K562 (cell line): ENCODE measurements at places on chromosomes 1 and 21. TPM values are rescaled to one million over a fixed set of nuclear protein-coding genes. Genes with fewer than 3 reads are reported as not detected.

GRCh38 chr1:155206891-155207805 lies 549 bp downstream of the THBS3 start:
- DNase-seq = peak; percentile 77

DNA sequence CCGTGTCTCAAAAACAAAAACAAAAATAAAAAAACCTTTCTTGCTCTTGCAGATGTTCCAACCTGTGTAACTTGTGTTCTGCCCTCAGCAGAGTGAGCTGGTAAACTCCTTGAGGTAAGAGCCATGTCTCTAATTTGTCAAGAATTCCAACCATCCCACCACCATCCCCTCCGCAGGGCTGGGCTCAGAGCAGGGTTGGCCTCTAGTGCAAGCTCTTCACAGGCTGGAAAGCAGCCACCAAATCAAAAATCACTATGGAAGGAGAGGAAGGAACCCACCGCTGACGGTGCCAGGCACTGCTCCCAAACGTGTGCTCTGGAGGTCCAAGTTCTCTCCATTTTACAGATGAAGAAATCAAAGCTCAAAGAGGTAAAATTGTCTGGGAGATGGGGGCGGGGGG lies 9.4 kb downstream of the PLEKHA6 start:
- no peak for DNase-seq

GUCA2B gene
- not detected in 2 replicates for total RNA-seq

GBP7 gene
- total RNA-seq = not detected in 2 replicates

- DNase-seq = no peak
These were observed 120.7 kb downstream of the GRIK3 start for GRCh38 chr1:36913484-36914060.

C2CD2 gene
- 19.0 and 19.6 TPM in 2 replicates for total RNA-seq

DNA sequence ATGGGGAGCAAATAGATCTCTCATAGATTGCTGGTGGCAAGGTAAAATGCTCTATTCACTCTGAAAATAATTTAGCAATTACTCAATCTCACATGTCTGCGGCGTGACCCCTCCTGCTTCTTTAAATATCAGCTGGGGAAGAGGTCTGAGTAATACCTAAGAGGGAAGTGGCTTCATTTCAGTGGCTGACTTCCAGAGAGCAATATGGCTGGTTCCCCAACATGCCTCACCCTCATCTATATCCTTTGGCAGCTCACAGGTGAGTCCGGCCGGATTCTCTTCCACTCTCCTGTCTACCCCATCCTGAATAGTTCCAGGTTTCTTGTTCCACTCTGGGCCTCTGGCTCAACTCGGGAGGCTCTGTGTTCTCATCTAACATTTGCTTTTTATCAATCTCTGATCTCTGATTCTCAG lies at the start of gene SLAMF7:
Gene SLAMF7 (plus strand): TSS at position 150 of the 414 bp plus-strand sequence. CDS start 55 bp downstream, at position 205.
- DNase-seq = no peak

DNA sequence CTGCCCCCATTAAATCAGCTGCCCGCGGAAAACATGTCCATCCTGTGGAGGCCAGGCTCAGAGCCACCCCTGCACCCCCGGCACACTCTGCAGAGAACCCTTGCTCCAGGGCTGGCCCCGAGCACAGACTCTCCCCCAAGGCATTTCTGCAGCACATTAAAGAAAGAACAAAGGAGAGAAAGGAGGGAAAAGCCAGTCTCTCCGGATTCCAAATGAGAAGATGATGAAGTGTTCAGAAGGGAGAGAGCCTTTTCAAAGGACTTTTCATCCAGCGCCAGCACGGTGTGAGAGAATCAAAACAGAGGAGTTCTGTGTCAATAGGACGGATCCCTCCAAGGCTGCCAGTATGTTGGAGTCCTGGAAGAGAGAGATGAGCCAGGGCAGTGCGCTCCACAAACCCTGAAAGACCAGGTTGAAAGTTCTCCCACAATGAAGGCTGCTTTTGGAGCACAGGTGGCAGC lies 498.3 kb downstream of the NPHP4 start:
- no peak for DNase-seq

- DNase-seq = no peak
These were observed 16.0 kb downstream of the ST6GALNAC3 start for GRCh38 chr1:76090283-76091203.

GRCh38 chr21:32322676-32323075 lies 24.0 kb downstream of the MRAP start:
- no peak for DNase-seq

GFI1 gene
- 0.66 and 0.85 TPM in 2 replicates for total RNA-seq

GRCh38 chr1:58584082-58584895 lies 7.2 kb upstream of the TACSTD2 start:
- DNase-seq = peak; percentile 44

- no peak for DNase-seq
These were observed 14.5 kb downstream of the AUNIP start for GRCh38 chr1:25844536-25845337.

GRCh38 chr1:168623831-168624230 lies 47.4 kb downstream of the XCL1 start:
- no peak for DNase-seq

GRCh38 chr1:164774413-164774812 lies 215.4 kb downstream of the PBX1 start:
- DNase-seq = no peak

PKN2 gene
- 23.5 and 23.7 TPM in 2 replicates for total RNA-seq

CELA3B gene
- total RNA-seq = 3.1 and 3.8 TPM in 2 replicates

DNA sequence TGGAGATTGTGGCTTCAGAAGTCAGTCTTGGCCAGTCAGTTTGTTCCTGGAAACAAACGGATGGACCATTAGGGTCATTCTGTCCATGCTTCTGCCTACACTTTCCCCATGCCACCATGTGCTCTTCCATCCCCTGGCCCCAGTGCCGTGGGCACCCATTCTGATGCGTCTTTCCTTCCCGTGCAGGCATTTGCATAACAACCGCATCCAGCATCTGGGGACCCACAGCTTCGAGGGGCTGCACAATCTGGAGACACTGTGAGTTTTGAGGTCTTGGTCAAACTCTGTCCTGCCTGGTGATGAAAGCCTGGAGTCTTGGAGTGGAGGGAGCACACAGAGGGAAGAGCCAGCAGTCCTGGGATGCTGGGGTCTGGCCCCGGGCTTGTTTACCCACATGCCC lies 61.1 kb downstream of the UBE2T start:
- no peak for DNase-seq

DNA sequence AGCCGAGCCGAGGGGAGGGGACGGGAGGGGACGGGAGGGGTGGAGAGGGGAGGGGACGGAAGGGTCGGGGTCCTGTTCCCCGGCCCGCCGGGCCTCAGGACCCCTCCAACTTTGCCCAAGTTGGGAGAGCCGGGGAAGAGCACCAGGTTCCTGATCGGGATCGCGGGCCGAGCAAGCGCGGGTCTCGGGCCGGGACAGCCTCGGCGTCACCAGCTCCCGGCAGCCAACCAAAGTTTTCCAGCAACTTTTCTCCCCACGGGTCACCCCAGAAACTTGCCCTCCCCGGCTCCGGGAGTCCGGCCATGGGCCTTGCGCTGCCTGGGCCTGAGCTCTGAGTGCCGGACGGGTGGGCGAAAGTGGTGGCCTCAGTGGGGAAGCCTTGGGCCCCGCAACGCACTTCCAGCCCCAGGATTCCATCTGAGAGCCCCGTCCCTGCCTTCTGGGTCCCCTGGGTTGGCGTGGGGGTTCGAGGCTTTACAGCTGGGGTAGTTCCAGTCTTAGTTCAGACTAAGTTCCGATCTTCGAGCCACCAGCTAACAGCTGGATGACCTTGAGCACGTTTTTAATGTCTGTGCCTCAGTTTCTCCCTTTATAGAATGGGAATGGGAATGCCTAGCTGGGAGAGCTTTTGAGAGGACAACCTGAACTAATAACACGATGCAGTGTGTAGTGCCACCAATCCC lies 458 bp downstream of the ZC3H12A start:
- peak; percentile 52 for DNase-seq

PTBP2 gene
- total RNA-seq = 18.6 and 20.2 TPM in 2 replicates

DNA sequence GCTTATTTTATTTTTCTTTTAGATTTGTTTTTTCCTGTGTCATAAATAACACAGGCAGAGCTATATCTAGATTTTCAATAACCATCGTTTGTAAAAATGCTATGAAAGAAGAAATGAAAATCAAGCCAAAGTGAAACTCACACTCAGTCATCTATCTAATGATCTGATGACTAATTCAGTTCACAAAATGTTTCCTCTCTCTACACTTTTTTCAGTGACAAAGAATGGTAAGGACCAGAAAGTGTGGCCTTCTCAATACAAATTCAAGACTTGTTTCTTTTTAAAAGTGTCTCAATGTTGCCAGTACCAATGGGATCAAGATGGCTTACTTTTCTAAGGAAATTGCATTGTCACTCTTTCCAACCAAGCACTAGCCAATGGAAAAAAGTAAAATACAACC lies 282.8 kb upstream of the PKN2 start:
- DNase-seq = no peak

PRR9 gene
- 0.20 TPM in 1 of 2 replicates, not detected in the other for total RNA-seq

GRCh38 chr21:46618738-46619379 lies 14.0 kb upstream of the S100B start:
- no peak for DNase-seq

DNA sequence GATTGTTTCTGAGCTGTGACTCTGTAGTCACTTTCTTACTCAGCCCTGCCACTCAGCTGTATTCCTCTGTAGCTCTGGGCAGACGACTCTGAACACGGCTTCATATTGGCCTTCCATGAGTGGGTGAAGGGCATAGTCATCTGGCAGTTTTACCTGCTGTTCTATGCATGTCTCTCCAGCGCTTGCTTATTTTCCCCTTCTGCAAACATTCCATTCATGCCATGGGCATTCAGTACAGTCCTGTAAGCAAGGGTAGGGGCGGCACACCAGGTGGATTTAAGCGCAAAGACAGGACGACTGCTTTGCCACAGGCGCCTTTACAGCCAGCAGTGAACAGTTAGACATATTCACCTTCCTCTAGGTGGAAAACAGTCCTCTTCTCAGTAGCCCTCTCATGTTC lies 4.4 kb upstream of the WDR26 start:
- no peak for DNase-seq

DNA sequence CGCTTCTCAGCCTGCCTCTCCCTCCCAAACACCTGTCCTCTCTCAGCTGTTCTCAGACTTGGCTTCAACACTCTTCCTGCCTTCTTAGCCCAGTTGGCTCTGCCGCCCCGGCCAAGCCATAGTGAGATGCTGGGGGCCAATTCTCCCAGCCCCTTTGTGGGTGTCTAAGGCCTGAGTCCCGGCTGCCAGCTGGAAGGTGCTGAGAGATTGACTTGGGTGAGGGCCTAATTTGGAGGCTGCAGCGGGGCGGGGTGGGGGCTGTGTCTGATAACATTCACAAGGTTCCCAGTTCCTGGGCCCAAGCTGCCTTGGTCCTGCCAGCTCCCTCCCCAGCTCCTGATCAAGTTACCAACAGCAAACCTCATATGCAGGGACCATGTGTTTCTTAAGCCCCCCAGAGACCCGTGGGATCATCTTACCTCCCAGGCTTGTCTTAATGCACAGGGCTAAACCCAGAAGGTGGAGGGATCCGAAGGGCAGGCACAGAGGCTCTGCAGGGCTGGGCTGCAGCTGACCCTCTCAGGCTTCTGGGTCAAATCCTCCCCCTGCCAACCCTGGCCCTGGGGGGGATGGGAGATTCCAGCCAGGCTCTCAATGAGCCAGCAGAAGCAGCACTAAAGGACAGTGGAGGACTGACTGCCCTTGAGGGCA lies 9.8 kb downstream of the INKA2 start:
- DNase-seq = no peak

TNFSF4 gene
- 0.13 and 0.16 TPM in 2 replicates for total RNA-seq

DNA sequence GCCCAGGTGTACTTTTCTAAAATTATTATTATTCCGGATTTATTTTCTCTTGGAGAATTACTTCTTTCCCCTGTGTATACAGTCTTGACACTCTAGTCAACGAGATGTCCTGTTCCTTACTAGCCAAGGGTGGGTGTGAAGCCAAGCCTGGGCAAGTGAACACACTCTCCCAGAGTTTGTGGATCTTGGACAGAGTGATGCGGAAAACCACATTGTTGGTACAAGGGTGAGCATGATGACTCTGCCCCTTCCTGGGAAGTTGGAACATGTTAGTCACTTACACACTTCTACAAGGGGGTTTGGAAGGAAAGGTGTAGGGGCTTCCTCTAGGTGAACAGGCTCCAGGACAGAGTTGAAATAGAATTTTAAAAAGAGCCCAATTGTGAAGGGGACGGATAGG lies 20.0 kb upstream of the RD3 start:
- DNase-seq = no peak

PDE9A gene
- 0.27 TPM in 1 of 2 replicates, not detected in the other for total RNA-seq

KMO gene
- total RNA-seq = not detected in 2 replicates

RAB25 gene
- 0.27 and 0.49 TPM in 2 replicates for total RNA-seq

GRCh38 chr1:229870381-229870780 lies 196.7 kb upstream of the GALNT2 start:
- DNase-seq = no peak

- DNase-seq = peak; percentile 7
These were observed 96.6 kb upstream of the B3GALT2 start for GRCh38 chr1:193283016-193283415.

COG2 gene
- 36.2 and 43.9 TPM in 2 replicates for total RNA-seq

DNA sequence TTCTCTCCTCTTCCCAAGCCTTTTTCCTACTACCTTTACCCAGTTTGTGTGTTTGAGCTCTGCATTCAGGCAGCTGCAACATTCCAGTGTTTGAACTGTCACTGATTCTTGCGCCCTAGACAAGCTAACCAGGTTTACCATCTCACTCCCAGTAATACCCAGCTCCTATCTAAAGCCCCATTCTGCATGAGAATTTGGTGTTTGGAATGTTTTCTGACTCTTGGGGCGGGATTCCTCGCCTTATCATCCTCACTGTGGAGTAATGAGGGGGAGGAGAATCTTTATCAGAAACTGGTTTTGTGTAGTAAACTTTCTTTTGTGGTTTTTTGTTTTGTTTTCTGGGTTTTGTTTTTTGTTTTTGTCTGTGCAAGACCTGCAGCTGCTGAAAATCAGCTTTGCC lies 36.5 kb downstream of the NCF2 start:
- peak; percentile 30 for DNase-seq

B3GALT2 gene
- total RNA-seq = 0.07 TPM in 1 of 2 replicates, not detected in the other
